Esophagus squamous epithelium (tissue), 5 donors: ENCODE measurements at places on chromosomes 2 and 18.

GRCh38 chr2:20584399-20585358, 66.2 kb downstream of the HS1BP3 start:
- no peak for DNase-seq

GRCh38 chr2:10875126-10875525, 36.6 kb upstream of the KCNF1 start:
- no peak for DNase-seq

DNA sequence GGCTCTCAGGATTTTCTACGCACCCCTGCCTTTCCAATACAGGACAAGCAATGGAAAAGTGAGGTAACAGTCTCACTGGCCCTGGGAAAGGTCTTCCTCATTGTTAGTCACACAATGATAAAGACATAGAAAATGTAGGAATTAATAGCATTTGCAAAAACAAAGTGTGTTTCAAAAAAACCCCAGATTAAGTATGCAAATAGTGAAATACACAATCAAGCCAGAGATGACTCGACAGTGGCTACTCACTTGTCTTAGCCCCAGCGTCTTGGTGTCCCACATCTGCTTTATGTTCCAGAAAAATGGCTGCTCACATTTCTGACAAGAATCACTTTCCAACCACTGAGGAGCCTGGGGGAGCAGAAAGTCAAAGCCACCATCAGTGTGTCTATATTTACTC, 47.0 kb upstream of the AP1S3 start:
- DNase-seq, result no peak

GRCh38 chr2:8144785-8145184, 537.1 kb upstream of the ID2 start:
- DNase-seq, result no peak

DNA sequence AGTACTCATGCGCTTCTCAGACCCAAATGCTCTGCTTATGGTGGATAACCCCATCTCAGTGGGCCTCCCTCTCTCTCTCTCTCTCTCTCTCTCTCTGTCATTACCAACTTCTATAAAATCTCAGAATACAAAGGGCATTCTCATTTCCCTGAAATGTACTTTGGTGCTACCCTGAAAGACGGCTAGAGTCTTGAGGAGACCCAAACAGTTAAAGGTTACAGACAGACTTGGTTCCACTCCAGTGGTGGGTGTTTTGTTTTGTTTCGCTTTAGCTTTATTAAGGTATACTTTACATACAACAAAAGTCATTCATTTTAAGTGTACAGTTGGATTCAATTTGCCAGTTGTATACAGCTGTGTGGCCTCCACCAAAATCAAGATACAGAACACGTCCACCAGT, 60.9 kb downstream of the BCL11A start:
- DNase-seq, result no peak

- DNase-seq, result no peak
These were observed 96.1 kb upstream of the PIK3C3 start for GRCh38 chr18:41858761-41859555.

- no peak for DNase-seq
These were observed 449.7 kb upstream of the CHAC2 start for GRCh38 chr2:53317861-53318260.

- no peak for DNase-seq
These were observed 193.5 kb downstream of the NCKAP5 start for GRCh38 chr2:133374781-133375180.

- DNase-seq, result no peak
These were observed 12.5 kb upstream of the TEX261 start for GRCh38 chr2:71006955-71007799.

DNA sequence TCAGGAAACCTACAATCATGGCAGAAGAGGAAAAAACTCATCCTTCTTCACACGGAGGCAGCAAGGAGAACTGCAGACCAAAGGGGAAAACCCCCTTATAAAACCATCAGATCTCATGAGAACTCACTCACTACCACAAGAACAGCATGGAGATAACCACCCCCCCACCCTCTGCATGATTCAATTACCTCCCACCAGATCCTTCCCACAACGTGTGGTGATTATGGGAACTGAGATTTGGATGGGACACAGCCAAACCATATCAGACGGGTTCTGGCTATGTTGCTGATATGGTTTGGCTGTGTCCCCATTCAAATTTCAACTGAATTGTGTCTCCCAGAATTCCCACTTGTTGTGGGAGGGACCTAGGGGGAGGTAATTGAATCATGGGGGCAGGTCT, 28.7 kb upstream of the CCDC150 start:
- DNase-seq, result no peak

DNA sequence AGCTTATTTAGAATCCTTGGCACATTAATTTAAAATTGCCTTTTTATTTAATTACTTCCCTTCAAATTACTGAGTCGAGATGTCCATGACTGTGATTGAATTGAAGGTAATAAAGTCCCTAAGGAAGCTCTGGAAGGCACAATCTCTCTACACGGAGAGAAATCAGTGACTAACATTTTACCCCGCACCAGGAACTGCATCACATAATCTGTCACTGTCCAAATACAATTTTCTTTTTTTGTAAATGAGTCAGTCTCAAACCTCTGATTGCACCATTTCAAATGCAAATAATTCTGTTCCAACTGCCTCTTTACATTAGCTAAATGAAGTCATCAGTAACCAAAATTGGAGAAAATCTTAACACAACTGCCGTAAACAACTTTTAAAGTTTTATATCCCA, 311.9 kb downstream of the CCDC178 start:
- no peak for DNase-seq

GRCh38 chr2:125559186-125559585, 1096.8 kb upstream of the GYPC start:
- DNase-seq, result no peak

DNA sequence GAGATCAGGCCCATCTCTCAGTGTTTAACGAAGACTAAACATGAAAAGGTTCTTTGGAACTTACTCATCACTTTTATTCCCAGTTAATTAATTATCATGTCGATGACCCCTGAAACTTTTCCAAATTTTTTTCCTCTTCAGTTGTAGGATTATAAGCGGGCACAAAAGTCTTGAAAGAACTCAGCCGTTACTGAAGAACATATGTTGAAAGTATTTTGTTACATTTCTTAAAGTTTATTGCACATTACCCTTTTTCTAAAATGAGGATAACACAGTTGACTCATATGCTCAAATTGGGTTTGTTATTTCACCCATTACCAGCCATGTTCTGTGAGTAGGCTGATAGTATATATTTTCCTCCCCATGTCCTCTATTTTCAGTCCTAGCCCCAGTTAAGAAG, 75.9 kb upstream of the COL3A1 start:
- DNase-seq, result no peak

DNA sequence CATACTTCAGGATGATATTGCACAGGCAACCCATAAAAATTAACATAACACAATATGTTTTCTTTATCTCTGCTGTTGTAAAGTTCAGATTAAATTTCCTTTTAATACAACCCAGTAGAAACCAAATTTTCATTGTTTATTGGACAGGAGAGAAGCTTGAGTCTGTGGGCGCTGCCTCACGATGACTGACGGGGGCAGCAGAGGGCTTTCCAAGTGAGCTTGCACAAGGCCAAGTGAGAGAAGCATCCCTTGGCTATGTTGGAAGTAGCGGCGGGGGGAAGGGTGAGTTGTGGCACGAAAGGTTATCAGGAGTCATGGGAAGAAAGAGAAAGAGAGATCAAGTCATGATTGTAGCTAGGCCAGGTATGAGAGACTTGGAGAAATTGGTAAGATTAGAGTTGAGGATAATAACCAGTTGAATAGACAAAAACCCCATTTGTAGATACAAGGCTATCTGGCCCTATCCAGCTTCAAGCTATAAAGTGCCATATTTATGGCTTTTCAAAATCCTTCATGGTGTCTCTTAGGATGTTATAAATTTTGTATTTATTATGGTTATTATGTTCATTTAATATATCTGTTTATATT, 413.7 kb upstream of the FAM98A start:
- DNase-seq, result no peak

GRCh38 chr2:28488083-28488830, 7.6 kb upstream of the PLB1 start:
- no peak for DNase-seq

GRCh38 chr2:65357095-65357958, 75.1 kb downstream of the SPRED2 start:
- DNase-seq, result no peak

- DNase-seq, result no peak
These were observed 115.6 kb downstream of the TXNL1 start for GRCh38 chr18:56522816-56523215.

- DNase-seq, result no peak
These were observed 127.9 kb downstream of the EVA1A start for GRCh38 chr2:75432761-75433361.

GRCh38 chr2:220198896-220199295, 571.5 kb downstream of the SLC4A3 start:
- no peak for DNase-seq

DNA sequence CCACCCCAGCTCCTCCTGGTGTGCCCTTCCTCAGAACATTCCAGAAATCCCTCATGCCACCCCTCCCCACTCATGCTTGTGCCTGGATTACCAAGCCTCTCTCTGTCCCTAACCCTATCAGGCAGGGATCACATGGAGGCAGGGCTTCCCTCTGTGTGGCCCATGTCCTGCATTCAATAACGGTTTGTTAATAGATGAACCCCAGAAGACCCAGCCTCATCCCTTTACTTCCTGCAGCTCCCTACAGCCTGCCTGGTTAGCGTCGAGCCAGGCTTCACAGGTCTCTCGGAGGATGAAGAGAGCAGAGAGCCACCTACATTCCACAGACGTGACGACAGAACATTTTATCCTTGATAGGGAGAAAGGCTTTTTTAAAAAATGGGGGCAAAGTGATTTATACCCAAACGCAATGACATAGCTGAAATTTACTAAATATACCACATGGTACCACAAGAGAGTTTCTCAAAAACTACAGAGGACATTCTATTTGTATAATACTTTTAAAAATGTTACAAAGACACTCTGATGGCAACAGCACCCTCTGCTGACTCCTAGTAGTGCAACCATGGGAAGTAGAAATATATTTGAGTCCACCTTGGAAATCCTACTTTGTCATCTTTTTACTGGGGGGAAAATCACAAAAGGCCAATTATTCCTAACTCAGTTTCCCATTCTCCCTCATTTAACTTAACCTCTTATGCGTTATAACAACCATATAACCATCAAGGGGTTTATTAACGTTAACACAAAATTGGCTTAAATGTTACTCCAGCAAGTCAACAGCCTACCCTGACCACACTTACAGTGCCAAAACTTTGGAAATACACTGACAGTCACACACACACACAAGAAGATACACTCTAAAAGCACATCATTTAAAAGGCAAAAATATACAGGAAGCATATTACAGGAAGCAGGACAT, 30.7 kb downstream of the FBXO15 start:
- DNase-seq, result no peak

DNA sequence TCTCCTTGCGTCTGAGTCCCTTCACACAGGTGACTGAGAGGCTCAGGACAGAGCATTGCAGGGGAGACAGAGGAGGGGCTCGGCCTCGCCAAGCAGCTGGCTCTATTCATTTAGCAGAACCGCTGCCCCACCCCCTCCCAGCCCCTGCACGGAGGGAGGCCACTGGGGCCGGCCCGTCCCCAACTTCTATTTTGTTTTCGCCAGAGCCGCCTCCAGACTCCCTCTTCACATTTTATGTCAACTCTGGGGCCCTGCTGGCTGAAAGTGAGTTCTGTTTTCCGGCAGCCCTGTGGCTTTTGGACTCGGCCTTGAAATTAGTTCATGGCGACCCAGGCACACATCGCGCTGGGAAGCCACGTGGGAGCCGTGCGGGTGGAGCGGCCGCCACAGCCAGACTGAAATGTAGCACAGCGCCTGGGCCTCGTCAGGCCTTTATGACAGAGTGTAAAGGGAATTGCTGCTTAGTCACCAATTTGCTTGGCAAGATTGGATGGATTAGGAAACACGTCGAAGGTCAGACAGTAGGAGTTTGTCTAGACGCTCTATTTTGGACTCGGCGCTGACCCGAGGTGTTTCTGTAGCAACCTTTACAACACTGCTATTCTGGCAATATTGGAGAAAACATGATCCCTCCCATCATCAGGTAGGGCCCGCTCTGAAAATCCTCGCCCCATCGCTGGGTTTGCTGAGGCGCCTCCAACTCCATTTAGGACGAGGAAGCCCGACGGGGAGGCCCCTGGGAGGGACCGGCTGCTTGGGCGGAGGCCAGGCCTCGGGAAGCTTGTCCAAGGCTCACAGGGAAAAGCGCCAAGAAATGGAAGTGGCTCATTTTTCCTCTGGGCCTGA, 90.7 kb upstream of the CTDP1 start:
- no peak for DNase-seq

DNA sequence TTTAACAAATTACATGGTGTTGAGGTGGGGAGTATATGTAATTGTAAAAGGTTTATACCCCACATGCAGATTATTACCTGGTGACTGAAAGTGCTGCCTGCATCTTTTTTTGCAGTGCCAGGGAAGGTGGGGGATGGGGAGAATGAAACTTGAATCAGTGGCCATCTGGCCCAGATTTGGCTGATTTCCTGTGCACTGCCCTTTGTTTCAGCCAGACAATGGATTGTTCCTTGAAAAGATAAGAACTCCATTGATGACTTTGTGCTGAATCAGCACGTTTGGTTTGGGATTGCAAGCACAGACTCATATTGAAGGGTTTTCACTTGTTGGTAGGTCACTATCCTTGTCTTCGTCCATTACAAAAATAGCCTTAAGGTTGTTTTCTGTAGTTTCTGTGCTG, 20.9 kb downstream of the GREB1L start:
- DNase-seq, result no peak

GRCh38 chr2:215149486-215149885, 11.1 kb upstream of the ABCA12 start:
- DNase-seq, result no peak

GRCh38 chr2:236843161-236843968, 242.3 kb upstream of the COPS8 start:
- DNase-seq, result no peak

DNA sequence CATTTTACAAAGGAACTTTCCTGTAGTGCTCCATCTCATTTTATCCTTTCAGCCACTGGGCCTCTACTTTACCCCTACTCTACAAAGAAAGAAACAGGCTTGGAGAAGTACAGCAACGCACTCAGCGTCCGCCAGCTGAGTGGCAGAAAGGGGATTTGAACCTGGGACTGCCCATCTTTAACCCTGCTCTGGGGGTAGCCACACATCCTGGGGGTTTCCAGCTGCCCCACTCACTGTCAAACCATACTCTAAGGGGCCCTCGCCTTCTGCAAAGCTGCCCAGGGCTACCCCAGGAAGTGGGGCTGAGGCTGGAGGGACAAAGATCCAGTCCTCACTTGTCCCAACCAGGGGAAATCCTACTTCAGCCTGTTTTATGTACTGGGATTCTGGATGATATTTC, 17.9 kb downstream of the HS1BP3 start:
- no peak for DNase-seq

- DNase-seq, result no peak
These were observed 97.0 kb upstream of the ATL2 start for GRCh38 chr2:38474021-38474456.
